NCI-H2107 (cell line): ENCODE measurements at places on chromosomes 6 and 20.
A peak's percentile ranks its signal among the peaks of the same experiment; 100 is the strongest.

DNA sequence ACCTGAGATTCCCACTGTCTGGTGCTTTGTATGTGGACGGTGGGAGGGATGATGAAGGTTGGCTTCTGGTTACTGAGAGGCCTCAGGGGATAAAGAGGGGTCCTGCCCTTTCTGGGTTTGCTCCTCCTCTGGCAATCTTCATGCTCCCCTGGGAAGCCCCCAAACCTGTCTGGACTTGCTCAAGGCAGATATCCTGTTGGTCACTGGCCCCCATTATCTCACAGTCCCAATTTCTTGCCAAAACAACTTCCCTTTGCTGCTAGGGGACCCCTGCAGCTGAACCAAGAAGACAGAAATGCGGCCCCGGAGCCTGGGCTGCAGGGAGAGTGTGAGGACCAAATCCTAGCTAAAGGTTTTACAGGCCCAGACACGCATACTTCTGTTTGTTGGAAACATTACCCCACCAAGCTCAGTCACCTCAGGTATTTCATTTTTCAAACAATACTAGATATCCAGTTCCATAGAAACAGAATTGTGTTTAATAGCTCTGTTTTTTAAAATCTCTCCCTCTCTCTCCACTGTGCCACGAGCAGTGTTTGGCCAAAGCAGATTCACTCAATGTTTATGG lies 63.4 kb upstream of the MRPS10 start:
- no peak for DNase-seq

DNA sequence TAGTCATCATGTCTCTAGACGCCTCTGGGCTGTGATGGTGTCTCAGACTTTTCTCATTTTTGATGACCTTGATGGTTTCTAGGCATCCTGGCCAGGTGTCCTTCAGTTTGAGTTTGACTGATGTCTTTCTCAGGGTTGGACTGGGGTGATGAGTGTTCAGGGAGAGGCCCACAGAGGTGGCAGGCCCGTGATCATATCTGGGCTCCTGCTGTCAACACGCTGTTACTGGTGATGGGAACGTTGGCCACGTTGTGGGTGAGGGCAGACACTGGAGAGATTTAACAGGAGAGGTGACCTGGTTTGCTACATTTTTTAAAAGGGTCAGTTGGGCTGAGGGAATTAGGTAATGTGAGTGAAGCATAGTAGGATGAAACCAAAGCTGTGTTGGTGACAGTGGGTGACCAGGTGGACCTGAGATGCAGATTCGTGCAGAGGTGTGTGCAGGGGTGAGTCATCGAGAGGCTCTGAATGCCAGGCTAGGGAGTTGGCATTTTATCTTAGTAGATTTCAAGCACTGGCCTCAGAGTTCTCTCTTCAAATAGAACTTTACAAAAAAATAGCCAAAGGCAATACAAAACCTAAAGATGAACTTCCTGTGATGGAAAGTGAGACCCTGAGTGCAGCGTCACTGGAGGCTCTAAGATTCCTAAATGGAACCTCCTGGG lies 174.1 kb downstream of the CDH26 start:
- DNase-seq, result no peak

- DNase-seq, result no peak
Observed at GRCh38 chr6:13281686-13282085, 46.7 kb downstream of the TBC1D7 start.

- no peak for DNase-seq
Observed at GRCh38 chr6:5832668-5833067, 174.1 kb downstream of the NRN1 start.

- DNase-seq, result no peak
Observed at GRCh38 chr6:78611102-78611620, 256.2 kb upstream of the IRAK1BP1 start.

DNA sequence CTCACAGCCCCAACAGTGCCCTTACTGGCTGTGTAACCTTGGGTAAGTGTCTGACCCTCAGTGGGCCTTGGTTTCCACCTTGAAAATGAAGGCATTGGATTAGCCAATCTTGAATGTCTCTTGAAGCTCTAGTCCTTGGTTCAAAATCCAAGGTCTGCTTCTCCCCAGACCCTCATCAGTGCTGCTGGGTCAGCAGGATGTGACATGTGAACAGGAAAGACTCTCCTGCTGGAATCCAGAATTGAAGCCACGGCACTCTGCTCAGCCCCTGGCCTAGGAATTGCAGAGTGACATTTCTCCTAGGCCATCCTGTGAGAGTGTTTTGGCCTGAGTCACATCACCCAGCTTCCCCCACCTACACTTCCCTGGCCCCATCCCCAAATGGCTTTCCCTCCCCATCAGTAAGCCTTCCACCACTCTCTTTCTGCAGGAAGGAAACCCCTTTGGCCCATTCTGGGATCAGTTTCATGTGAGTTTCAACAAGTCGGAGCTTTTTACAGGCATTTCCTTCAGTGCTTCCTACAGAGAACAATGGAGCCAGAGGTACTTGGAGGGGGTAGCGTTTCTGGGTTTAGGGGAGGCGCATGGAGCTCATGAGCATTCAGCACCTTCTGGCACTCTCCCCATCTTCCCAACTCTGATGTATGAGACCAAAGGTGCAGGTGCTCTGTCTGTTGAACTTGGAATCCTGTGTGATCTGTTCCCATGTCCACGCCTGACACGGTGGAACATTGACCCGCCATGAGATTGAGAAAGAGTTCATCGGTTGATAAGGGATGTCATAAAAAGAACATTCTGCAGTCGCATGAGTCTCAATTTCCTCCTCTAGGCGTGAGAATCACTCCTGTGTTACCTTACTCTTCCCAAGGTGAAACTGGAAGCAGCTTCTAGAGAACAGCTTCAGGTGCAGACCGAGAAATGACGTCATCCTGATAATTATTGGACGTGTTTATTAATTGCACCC lies 8.8 kb downstream of the POFUT1 start:
- no peak for DNase-seq

DNA sequence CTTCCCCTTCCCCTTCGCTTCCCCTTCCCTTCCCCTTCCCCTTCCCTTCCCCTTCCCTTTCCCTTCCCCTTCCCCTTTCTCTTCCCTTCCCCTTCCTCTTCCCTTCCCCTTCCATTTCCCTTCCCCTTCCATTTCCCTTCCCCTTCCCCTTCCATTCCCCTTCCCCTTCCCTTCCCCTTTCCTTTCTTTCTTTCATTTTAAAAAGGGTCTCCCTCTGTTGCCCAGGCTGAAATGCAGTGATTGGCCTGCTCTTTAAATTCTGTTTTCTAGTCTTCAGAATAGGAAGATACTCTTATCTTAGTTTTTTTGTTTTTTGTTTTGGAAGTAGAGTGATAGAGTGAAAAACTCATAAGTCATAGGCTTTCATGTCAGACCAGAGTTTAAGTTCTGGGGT lies 85.2 kb downstream of the ANKS1A start:
- DNase-seq, result no peak

DNA sequence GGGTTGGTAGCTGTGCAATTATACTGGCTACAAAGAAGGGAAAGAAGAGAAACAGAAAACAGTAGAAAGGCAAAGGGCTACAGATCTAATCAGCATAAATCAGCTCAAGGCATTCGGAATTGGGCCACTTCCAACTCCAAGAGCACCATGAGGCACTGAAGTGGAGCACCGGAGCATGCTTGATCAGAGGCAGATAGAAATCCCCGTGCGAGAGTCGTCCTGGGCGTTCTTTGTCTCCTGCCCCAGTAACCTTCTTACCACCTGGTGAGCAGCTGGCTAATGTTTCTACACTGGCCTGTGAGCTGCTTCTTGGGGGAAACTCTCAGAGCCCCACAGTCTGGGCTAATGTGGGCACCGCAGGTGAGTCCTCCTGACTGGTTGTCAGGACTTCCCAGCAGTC lies 16.7 kb downstream of the NEDD9 start:
- DNase-seq, result no peak

DNA sequence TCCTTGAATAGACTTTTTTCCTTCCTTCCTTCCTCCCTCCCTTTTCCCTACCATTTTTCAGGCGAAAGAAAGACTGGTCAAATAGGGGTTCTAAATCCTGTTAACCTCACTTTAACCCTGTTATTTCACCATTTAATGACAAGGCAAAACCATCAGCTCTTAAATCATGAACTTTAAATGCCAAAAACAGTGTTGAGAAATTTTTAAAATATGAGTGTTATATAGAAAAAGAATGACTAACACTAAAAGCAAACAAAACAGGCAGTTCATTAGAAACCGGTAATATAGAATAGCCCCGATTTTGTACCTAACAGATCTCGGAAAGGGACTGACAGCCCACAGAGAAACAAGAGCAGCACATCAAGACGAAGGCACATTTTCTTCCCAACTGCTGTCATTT lies 57.4 kb upstream of the CEP85L start:
- no peak for DNase-seq

DNA sequence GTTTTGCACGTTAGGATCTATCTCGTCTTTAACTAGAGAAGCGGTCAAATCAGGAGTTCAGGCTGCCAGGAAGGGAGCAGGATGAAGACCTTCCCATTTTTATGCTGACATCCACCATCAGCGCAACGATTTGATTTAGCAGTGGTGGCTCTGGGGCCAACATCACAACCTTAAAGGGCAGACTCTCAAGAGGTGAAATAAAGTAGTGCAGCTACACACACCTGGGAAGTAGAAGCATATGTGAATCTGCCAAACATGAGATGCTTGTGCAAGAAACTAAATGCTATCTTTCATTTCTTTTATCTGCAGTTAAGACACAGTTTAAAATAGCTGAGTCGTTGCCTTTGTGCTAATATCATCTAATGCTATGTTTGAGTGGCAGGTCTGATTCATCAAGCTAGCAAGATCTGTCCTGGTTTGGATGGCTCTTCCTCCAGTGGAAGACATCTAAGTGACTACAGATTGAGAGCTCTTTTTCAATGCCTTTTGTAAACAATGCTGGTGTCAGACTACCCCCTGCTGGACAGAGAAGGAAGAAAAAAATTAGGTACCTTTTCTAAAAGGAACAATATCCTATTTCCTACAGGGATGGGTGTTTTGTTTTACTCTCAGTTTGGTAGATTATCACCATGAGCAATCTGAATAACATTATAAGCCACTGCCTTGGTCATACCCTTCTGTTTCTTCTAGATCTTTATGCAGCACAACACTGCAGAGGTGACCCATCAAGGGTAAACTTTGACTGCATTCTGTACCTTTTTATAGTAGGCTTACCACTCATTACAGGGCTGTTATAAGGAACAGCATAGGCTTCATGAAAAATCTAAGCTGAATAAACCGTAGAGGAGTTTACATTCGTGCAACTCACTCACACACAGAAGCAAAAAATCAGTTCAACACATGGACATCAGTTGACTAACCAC lies 171.6 kb upstream of the FBXL4 start:
- peak; percentile 42 for DNase-seq

DNA sequence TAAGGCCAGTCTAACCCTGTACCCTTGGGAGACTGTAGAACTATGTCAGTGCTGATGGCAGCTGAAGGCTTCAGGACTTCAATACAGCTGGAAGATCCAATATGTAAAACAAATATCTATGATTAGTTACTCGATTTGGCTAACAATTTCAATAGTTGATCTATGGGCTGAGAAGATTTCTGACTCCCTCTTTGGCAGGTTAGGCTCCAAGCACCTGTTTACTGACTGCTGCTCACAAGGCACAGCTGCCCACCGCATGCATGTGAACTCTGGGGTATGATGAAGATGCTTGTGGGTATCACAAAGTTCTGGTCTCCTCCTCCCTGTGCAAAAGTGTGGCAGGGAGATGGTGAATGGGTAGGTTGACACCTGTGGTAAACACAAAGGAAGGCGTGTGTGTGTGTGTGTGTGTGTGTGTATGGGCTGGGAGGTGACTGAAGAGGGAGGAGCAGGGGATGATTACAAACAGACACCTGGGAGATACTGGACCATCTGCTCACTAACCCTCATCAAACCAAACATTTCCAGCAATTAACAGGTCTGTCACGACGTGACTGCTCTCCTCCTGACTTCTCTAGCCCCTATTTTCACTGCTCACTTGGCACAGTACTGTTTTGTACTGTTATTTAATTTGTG lies 18.1 kb downstream of the ELMO2 start:
- no peak for DNase-seq

DNA sequence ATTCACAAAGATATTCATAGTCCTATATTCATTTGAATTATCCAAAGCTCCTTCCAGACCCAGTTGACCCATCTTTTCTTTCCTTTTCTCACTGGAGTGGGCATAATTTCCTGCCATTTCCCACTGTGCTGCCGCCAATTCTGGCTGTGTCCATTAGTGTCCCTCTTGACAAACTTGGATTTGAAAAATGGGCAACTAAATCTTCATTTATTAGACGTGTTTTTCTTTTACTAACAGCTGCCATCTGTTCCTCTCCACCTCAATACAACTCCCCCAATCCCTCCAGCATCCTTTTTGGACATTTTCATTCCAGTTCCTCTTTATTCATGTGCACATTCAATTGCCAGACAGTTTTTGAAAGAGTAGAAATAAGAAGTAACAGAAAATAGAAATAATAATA lies 90.5 kb downstream of the PCSK2 start:
- DNase-seq, result no peak
